ENCODE measurements at places on chromosomes 11 and 22. TPM values are rescaled to one million over a fixed set of nuclear protein-coding genes. Genes with fewer than 3 reads are reported as not detected.

P2RY2 gene
- 1.1 TPM for polyA plus RNA-seq

SLC35F2 gene
- 35.3 TPM for polyA plus RNA-seq

GRCh38 chr22:41260871-41261270, 20.1 kb upstream of the CHADL start:
- no peak for DNase-seq

DNA sequence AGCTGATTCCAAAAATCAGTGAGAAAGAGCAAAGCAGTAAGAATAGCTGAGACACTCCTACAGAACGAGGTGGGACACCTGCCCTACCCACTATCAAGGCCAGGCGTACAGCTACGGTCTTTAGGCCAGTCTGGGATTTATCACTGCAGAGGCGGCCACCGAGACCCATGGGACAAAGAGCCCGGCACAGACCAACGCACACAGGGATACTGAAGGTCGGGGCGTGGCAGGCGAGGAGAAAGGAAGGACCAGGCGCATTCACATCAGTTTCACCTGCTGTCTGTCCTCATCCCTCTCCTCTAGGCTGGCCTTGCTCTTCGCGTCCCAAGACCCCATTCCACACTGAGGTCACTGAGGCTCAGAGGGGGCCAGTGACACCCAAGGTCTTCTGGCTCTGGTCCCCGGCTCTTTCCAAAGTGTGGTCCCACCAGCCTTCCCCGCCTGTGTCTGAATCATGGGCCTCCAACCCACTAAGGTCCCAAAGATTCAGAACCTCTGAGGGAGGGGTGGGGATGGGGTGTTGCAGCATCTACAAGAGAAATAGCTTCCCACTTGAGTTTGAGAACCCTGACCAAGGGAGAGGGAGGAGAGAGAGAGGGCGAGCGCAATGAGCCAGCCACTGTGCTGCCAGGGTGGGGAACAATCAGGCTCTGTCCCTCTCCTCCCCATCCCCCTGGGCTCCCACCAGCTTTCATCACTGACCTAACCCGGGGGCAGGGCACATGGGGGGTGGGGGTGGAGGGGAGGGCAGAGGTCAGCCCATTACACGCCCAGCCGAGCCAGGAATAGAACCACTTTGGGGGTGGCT, 7.2 kb upstream of the PICK1 start:
- no peak for DNase-seq

DNA sequence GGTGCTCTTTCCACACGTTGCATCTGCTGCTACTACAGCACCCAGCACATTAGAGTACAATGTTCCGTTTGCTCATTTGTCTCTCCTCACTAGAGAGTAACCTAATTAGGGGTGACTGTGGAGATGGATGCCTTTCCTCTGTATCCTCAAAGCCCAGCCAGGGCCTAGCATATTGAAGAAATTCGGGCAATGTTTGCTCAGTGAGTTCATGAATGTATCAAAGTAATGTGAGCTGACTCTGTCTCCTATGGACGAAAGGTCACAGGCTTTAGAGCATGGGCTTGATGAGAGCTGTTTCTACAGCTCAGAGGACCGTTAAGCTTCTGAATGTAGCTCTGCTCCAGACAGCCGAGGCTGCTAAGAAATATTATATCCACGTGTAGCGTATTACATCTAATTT, 67.5 kb downstream of the C11orf58 start:
- no peak for DNase-seq

MPZL3 gene
- polyA plus RNA-seq = 8.4 TPM

OR5B21 gene
- polyA plus RNA-seq = not detected

KCNK7 gene
- polyA plus RNA-seq = 0.18 TPM

DNA sequence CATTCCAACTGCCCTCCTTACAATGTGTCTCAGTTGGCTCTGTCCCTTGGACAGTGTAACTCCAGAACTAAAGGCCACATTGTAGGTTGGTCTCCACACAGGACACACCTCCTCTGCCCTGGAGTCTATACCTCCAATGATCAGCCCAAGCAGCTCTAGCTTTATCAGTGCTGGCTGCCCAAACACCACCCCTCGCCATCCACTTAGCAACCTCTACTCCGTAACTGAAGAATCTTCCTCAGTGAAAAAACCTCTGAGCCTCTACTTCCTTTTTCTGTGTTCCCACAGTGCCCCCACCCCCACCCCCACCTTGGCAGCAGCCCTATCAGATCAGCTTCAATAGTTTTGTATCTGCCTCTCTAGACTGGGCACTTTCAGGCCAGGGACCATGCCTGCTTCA, 33.4 kb downstream of the SERPINH1 start:
- no peak for DNase-seq

DNA sequence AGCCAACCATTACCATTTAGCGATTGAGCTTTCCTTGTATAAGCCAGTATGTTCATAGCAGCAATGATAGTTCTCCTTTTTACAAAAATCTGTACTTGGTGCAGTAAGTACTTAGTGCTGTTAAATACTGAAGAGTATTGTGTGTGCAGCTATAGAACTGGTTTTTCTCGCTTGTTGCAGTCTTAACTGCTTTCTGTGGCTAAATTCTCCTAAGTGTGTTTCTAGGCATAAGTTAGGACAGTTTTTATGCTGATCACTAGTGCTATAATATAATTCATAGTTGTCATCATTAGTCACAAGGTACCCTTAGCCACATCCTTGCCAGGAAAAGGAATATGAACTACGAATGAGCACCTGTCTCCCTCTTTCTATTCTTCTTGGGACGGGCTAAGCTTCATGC, 107.7 kb downstream of the GRAMD1B start:
- no peak for DNase-seq
